ENCODE measurements at places on chromosomes 7 and 10.

- peak; percentile 49 for DNase-seq
Observed at GRCh38 chr7:90455163-90456030, 14.0 kb upstream of the PTTG1IP2 start.

GRCh38 chr7:110623436-110623835, 467.5 kb upstream of the LRRN3 start:
- no peak for DNase-seq

GRCh38 chr7:142957723-142958122, 4.4 kb downstream of the KEL start:
- peak; percentile 32 for DNase-seq

DNA sequence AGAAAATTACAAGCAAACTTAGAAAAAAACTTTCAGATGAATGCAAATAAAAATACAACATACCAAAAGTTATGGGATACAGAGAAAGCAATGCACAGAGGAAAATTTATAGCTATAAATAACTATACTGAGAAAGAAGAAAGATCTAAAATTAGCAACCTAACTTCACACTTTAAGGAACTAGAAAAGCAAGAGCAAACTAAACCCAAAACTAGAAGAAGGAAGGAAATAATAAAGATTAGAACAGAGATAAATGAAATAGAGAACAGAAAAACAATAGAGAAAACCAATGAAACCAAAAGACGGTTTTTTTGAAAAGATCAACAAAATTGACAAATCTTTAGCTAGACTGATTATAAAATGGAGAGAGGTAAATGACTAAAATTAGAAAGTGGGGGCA, 9.6 kb upstream of the STRA8 start:
- DNase-seq, result no peak

- DNase-seq, result no peak
Observed at GRCh38 chr10:14623931-14624330, 150.8 kb downstream of the FAM107B start.

DNA sequence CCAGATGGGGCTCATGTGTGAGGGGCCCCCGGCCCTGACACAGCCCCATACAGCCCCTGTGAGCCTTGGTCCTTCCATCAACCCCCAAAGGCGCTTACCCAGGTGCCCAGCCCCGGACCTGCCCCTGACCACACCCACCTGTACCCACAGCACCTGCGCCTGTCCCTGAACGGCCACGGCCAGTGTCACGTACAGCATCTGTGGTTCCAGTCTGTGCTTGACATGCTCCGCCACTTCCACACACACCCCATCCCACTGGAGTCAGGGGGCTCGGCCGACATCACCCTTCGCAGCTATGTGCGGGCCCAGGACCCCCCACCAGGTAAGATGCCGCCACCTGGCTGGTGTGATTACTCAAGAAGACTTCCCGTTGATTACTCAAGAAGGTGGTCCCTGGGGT, 33.5 kb downstream of the SH2B2 start:
- no peak for DNase-seq

GRCh38 chr10:1519391-1519790, 217.9 kb downstream of the ADARB2 start:
- no peak for DNase-seq

DNA sequence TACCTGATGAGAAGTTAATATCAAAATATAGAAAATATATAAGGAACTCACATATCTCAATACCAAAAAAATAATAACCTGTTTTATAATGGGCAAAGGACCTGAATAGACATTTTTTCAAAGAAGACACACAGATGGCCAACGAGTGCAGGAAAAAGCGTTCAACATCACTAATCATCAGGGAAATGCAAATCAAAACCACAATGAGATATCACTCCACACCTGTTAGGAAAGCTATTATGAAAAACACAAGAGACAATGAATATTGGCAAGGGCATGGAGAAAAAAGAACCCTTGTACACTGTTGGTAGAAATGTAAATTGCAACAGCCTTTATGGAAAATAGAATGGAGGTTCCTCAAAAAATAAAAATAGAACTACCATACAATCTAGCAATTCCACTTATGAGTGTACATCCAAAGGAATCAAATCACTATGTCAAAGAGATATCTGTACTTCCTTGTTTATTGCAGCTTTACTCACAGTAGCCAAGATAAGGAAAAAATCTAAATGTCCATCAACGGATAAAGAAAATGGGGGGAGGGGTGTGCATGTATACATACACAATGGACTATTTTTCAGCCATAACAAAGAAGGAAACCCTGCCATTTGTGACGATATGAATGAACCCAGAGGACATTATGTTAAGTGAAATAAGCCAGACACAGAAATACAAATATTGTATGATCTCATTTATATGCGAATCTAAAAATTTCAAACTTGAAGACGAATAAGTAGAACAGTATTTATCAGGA, 3.6 kb upstream of the ALOX5 start:
- DNase-seq, result no peak

DNA sequence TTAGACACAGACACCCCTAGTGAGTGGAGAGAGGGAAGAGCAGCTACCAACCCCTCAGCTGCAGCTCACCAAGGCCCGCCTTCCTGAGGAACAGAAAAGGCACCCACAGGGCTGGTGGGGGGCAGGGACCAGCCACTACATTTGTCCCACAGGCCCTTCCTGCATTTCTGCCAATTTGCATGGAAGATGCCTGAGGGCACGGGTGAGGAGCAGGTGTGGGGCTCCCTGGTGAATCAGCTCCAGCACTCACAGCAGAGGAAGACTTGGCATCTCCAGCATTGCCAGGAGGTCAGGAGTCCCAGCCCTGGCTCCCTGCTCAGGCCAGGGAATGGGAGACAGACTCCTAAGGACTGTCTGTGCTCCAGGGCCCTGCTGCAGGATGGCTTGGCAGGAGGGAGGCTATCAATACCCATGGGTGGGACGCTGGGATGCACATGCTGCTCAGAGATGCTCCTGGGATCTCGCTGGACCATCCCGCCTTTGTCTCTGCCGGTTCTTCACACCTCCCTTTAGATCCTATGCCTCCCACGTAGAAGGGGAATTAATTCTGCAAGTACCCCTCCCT, 109.7 kb downstream of the SLIT1 start:
- no peak for DNase-seq

DNA sequence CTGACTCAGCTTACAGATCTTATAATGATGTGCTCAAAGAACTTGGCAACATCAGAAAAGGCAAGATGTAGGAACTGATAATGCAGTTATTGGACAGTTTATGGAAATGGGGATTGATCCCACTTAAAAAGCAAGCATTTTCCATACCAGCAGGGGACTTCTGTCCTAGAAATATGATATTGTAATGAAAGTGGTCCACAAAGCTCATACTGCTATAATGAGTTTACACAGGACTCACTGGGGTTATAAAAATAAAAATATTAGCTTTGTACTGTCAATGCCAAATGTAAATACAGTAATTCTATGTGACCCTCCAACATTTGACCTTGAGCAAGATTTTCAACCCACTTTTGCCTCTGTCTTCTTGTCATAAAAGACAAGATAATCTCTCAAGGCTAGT, 145.5 kb upstream of the SEM1 start:
- no peak for DNase-seq

- DNase-seq, result peak; percentile 32
Observed at GRCh38 chr7:128863433-128863989, 855 bp downstream of the ATP6V1F start.

DNA sequence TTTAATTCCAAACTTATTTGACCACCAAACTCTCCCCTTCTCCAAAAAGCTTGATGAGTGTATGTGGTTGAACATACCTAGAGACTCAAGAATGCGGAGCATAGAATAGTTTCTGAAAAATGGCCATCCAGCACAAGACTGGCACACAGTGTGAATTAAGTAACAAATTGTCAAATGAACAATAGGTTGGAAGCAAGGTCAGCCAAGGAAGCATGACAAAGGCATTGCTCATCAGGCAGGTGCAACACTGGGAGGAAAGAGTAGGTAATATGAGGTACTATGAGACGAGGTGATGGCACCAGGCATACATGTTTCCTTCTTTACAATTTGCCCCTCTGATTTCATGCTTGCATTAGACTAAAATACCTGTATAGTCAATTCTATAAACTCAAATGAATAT, 73.7 kb downstream of the DKK1 start:
- no peak for DNase-seq

DNA sequence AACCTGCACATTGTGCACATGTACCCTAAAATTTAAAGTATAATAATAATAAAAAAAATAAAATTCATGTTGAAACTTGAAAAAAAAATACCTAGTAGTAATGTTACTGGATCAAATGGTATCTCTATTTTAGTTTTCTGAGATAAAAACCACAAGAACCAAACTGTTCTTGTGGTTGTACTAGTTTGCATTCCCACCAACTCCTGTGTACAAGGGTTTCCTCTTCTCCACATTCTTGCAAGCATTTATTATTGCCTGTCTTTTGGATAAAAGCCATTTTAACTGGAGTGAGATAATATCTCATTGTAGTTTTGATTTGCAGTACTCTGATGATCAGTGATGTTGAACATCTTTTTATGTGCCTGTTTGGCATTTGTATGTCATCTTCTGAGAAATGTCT, 177.7 kb downstream of the KIF20B start:
- DNase-seq, result no peak

- no peak for DNase-seq
Observed at GRCh38 chr10:114825513-114826253, 4.1 kb downstream of the FHIP2A start.

DNA sequence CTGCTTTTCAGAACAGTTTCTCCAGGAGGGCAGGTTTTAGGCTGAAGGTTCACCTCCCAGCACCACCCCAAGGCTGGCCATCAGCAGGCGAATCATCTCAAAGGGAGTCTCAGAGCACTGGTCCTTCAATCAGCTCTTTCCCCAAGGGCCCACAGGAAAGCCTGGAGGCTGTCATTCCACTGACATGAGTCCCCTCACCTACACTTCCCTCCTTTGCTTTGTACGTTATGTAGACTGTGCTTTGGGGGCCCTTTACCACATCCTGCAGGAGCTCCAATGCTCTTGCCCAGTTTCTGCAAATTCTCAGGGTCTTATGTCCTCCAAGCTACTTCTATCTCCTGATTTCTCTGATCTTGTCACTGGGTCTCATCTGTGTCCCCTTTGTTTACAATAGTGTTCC, 15.4 kb downstream of the WDFY4 start:
- no peak for DNase-seq

DNA sequence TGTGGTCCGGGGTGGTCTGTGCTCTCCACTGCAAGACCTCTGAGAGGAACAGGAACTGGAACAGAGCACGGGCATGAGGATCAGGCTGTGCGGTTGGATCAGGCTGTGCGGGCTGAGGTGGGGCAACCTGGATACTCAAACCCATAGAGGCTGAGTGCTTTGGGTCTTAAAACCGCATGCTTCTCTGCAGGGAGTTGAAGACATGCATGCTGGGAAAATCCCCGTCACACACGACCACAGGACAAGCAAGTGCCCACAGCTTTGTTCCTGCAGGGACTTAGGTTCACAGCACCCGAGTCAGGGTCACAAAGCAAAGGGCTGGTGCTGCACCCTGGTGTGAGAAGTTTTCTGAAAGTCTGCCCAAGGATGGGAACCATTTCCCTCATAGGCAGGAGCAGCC, 221.2 kb downstream of the ZMYND11 start:
- DNase-seq, result no peak

DNA sequence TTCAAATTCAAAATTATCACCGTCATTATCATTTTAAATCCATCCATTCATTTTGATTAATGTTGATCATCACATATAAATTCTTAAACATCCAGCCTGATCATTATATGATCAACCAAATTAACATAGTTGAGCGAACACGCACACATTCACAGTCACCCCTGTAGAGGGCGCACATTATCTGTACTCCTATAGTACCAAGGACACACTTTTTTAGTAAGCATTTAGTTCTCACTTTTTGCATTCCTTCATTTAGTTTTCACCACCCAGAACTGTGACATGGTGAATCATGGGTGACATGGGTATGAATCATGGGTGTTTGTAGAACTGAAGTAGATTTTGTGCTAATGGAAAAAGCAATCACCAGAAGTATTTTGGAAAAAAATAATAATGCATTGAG, 26.0 kb upstream of the ZNF735 start:
- DNase-seq, result no peak

GRCh38 chr7:96310110-96310509, 11.8 kb downstream of the SLC25A13 start:
- no peak for DNase-seq

DNA sequence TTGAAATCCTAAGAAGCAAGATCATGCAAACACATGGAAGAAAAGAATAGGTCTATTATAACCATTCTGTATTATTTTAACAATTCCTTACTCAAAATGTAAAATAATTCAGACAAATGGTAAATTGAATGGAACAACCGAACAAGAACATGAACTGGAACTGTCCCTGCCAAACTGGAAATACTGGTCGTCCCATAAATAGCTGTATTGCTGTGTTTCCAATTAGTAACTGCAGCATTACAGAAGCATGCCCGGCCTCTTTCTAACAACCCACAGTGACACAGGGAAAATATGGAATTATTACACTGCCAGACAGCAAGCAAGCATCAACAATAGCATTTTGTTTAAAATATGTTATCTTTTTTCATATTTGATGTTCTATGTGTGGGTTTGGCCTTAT, 1138.5 kb upstream of the PHF14 start:
- DNase-seq, result no peak

DNA sequence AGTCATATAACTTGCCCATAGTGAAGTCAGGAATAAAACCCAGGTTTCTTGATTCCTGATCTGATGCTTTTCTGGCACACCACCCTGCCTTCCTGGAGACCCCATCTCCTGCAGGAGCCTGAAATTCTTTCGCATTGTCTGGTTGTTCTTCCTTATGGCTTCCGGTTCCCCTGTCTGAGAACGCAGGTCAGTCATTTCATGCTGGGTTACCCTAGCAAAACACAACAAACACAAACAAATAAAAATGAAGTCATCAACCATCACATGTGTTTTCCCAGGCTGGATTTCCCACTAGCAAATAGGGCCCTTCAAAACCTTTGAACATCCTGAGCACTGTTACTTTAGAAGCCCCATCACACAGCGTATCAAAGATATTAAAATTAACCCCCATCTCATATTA, 569.6 kb downstream of the LRMDA start:
- DNase-seq, result no peak

DNA sequence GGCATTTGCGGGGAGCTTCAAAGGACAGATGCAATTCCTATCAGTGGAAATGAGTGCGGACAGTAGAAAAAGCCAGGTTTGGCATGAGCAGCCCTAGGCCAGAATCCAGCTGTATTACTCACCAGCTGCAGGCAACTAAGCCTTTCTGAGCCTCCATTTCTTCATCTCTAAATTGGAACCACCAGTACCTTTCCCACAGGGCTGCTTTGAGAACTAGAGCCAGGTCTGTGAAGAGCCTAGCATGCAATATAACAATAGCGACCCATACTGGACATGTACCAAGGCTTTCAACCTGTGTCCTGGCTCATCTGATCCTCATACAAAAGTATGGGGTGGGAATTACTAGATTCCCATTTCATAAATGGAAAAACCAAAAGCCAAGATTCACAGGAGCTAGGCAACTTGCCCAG, 101.0 kb downstream of the GSAP start:
- no peak for DNase-seq

DNA sequence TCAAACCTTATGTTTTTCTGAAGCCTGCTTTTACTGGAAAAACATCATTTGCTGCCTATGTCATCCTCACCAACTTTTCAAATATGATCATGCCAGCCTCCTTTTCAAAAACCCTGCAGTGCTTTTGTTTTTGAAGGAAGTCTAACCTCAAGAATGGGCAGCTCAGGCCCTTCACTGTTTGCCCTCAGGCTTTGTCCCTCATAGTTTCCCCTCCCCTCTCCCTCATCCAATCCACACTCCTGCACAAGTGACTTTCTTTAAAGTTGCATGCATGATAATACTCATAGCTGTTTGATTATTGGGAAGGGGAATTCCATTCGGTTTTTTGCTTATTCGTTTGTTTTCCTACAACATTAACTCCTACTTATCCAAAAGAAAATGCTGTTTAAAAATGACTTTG, 219.4 kb downstream of the SEMA3E start:
- no peak for DNase-seq

Measured in large intestine (tissue), 12 donors.